Stimulated activated naive CD8-positive, alpha-beta T cell treated with anti-CD3 and anti-CD28 coated beads, Interleukin-15, Interleukin-2, amounts not matched to agents 100 U/mL and 50 U/mL, for 24 hours (primary cell): ENCODE measurements at places on chromosomes 5 and 9.

DNA sequence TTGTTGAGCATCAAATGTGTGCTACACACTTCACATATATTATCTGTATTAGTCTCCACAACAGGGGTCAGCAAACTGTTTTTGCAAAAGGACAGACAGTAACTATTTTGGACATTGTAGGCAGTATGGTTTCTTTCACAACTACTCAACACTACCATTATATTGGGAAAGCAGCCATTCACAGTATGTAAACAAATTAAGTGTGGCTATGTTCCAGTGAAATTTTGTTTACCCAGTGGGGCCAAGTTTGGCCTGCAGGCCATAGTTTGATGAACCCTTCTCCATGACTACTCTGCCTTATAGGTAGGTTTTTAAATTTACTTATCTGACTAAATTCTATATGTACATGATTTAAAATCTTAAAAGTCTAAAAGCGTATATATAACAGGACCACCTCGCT lies 13.0 kb upstream of the FAM151B start:
- no peak for DNase-seq

- no peak for DNase-seq
Measured at GRCh38 chr5:25489834-25490538, 845.2 kb upstream of the CDH10 start.

GRCh38 chr5:1942158-1942557 lies 59.4 kb upstream of the IRX4 start:
- no peak for DNase-seq

DNA sequence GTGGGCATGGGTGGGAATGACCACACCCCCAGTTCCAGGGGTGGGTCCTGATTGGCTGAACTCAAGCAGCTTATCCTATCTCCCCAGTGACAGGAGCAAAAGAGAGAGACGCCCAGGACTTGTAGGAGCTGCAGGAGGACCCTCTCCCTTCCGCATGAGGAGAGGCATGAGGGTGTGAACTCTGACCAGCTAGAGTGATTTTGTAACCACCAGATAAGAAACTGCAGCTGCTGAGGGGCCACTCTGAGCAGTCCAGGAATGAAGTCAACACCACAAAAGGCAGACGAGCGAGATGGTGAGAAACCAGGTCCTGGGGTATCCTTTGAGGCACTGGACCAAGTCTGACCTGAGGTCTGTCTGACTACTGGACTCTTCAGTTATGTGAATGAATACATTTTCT lies 521.9 kb downstream of the BNC2 start:
- no peak for DNase-seq

DNA sequence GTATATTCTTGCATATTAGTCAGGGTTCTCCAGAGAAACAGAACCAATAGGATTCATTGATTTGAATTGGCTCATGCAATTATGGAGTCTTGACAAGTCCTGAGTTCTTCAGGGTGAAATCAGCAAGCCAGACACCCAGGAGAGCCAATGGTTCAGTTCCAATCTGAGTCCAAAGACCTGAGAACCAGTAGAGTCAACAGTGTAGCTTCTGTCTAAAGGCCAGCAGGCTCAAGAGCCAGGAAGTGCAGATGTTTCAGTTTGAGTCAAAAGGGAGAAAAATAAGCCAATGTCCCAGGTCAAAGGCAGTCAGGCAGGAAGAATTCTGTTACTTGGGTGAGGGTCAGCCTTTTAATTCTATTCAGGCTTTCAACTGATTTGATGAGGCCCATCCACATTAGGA lies 37.8 kb upstream of the ANKRD34B start:
- DNase-seq = no peak

DNA sequence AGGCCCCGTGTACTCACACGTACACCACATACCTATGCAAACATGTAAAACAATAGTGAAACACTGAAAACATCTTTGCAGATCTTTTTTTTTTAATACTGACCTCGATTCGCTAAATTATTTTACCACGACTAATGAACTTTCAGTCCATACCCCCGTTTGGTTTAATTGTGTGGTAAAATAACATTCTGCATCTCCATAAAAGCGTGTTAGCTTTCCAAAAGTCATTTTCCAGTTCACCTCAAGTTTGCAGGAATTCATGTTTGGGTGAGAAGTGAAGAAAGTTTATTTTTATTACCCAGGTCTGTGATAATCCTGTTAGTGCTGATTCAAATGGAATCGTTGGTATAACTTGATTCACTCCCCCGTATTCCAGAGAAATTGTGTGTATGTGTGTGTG lies 652 bp downstream of the ARSK start:
- no peak for DNase-seq

GRCh38 chr5:79876456-79876855 lies 114.6 kb downstream of the MTX3 start:
- no peak for DNase-seq

DNA sequence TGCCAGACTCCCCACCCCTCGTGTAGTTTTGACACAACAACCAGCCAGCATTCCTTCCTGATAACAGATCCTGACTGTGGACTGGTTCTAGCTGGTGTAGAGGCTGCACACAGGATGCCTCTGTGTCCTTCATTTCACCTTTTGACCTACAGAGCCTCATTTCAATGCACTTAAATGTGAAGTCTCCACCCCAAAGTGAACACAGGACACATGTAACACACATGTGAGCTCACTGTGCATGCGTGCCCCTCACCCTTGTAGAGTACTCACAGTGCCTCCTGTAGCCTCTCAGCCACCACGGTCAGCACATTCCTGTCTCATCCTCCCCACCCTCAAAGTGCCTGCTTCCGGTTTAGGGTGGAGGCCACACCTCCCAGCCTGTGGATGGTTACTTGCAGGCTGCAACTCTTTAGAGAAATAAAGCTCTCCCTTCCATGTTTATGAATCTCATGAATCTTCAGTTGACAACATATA lies 11.6 kb upstream of the NKD2 start:
- no peak for DNase-seq

- no peak for DNase-seq
Measured at GRCh38 chr9:124282442-124283227, 24.9 kb downstream of the NEK6 start.

- no peak for DNase-seq
Measured at GRCh38 chr5:131511934-131512333, 123.1 kb downstream of the RAPGEF6 start.

DNA sequence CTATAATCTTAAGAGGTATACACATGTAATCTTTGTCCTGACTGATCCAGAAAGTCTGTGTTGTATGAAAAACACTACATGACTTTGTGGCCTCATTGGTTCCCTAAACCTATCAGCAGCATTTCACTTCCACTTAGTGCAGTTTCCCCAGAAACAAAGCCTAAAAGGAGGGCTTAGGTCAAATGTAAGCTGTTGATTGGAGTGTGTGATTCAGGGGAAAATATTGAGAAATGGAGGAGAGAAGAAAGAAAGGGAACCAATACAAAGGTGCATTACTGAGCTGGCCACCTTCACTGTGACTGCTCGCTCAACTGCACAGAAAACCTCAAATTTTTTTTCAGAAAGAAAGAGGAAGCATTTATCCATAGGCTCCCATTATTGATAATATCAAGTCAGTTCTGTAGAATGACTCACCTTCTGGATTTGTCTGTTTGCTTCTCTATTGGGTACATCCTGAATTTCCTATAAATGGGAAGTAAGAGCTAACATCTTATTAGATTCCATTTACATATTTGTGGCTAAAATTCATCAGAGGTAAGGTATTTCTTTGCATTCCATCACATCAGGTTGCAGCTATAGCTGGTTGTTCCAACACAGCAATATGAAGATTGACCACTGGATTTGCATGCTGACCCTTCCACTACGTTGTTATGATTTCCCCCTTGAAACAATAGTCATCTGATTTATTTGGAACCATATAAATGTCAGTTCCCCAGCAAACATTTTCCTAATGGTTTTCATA lies 10.3 kb upstream of the FST start:
- DNase-seq = no peak

GRCh38 chr5:61702784-61703183 lies 370.7 kb downstream of the ZSWIM6 start:
- DNase-seq = no peak

- no peak for DNase-seq
Measured at GRCh38 chr9:115495052-115495635, 377.2 kb upstream of the TNC start.

DNA sequence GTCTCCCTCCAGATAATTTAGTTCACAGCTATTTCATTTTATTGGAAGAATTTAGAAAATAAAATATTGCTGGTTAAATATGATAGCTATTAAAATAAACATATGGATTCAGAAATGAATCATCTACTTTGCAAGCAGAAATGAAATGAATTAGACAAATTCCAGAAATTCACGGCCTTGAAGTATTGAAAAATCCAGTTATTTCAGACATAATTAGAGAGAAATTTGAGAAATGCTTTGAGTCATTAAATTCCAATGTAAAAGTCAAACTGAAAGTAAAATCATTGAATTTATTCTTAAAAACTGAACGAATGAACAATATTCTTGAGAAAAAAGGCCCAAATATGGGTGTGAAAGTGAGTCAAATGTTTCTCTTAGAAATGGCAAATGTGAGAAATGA lies 632.6 kb upstream of the EDIL3 start:
- DNase-seq = no peak

- no peak for DNase-seq
Measured at GRCh38 chr5:59620535-59621212, 272.9 kb downstream of the PDE4D start.
